ENCODE measurements at places on chromosomes 3 and 15.

DNA sequence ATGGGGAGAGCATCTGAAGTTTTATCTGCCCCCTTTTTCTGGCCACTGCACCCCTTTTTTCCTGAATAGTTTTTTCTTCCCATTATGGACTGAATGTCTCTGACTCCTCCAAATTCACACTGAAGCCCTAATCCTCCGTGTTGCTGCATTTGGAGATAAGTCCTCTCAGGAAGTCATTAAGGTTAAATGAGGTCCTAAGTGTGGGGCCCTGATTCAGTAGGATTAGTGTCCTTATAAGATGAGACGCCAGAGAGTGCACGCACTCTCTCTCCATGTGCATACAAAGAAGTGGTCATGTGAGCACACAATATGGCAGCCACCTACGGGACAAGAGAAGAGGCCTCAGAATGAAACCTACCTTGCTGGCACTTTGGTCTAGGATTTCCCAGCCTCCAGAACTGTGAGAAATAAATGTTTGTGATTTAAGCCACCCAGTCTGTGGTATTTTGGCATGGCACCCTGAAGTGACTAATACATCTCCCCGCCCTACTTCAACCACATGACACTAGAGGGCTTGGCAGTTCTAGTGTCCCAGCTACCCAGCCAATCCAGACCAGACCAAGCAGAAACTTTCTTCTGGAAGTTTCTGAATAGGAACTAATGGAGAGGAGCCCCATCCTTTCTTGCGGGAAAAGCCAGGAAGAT is 191.3 kb downstream of the PDE8A start:
- DNase-seq = no peak

GRCh38 chr3:52314489-52314888 is 1.6 kb upstream of the DNAH1 start:
- no peak for DNase-seq

DNA sequence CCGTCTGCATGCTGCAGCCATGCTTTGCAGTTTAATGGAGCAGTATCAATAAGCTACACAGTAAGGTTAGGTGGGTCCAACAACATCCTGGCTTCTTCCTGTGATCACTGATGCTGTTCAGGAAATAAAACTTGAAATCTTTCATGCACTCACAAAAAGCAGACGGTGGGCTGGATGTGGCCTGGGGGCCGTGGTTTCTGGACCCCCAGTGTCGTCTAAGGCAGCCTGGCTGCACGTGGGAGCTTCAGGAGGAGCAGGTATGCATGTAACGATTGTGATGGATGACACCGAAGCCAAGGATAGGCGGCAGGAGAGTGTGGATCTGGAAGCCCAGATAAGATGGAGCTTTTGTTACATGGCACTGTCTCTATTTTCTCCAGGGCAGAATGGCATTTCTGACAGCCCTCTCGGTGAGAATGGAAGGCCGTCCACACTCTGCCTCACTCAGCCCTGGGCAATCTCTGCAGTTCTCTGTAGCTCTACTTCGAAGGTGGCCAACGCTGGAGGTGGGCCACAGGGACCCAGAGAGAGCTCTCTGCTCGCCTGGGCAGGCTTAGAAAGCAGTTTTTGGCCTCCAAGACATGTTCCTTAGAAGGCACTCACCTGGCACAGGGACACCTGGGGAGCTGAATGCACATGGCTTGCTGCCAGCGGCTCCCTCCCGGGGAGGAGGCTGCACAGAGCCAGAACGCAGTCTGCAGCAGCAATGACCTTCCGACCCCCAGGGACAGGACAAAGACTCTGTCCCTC is 46.4 kb upstream of the IQSEC1 start:
- no peak for DNase-seq

GRCh38 chr3:12948891-12949711 is 107.7 kb upstream of the RPL32 start:
- DNase-seq = no peak

DNA sequence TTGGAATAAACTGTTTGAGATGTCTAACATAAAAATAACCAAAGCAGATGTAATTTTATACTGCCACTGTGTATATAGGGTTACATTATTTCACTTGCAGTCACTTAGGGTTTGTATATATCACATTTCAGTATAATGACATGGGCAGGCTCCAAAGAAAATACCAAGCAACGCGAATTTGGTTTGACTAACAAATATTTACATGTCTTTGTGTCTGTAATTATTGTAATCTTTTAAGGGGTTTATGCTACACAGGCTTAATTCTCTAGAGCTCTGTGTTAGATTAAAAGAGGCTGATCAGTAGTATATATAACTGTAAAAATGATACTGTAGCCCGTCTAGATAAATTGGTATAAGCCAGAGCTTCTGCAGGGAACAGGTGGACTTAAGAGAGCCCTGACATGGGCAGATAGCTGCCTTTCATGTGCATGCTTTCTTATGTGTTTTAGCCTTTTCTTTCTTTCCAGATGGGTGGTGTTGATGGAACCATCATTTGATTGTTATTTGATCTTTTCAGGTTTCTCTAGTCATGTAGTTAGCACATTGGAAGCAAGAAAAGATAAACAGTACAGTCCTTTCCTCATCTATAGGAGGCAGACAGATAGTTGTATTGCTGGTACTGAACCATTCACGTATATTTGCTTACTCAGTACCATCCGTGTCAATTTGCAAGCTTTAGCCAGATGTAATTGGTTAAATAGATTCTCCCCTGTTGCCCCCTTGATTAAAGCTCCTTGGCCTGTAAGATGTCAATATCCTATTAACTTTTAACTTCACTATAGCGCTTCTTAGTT is 86.1 kb downstream of the GALK2 start:
- DNase-seq = no peak

- DNase-seq = no peak
Measured at GRCh38 chr3:4356546-4357410, 53.6 kb downstream of the SETMAR start.

- no peak for DNase-seq
Measured at GRCh38 chr15:60690350-60690961, 211.5 kb upstream of the ICE2 start.

DNA sequence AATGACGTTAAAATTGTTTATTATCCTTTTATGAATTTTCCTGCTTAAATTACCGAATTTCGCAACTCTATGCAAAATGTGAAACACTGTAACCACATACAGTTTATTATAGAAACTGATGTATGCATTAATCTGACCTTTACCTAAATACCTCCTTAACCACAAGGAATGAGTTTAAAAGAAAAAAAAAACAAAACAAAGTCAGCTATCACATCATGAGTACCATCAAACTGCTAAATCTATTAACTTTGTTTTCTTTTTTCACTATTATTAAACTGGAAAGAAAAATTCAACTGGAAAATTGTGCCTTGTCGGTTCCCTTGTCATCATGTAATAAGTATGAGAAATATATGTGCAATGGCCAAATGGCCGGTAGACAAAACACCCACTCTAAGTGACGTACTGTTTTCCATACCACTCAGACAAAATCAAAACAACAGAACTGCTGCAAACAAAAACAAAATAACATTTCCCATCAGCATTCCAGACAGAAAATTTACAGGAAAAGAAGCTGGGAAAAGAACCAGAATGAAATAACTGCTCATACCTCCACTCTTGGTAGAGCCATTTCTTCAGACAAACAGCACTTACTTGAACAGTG is 415.3 kb downstream of the FOXP1 start:
- no peak for DNase-seq

- DNase-seq = no peak
Measured at GRCh38 chr3:148648685-148649352, 48.9 kb upstream of the AGTR1 start.

DNA sequence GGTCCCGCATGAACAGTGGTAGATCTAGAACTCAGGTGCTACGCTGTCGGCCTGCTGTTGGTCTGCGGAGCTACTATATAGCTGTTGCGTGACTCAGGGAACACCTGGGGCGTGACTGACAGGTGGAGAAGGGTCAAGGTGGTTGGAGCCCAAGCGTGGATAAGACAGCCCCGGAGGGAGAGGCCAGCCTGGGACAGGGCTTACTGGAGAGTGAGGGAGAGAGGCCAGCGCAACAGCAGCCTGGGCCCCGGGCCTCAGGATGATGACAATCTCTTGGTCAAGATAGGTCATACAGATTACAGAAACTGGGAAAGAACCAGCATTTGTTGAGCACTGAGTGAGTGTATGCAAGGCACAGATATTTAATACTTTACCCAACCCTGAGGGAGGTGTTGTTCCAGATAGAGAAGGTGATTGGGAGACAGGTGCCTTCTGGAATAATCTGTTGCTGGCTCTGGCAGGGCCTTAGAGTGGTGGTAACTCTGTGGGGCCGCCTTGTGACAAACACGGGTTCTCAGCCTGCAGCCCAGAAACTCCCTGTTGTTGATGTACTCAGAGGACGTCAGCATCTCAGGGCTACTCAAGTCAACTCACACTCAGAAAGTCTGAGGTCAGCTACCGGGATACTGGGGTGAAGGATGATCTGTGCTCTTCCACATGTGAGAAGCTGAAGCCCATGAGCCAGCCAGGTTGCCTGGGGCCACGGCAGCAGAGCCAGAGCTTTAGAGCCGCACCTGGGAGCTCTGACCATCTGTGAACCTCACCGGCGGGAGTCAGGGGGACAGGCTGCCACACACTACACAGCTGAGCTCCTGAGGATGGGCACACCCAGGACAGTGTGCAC is 265.4 kb upstream of the HES1 start:
- DNase-seq = no peak

GRCh38 chr3:11195721-11196332 is 41.5 kb downstream of the HRH1 start:
- no peak for DNase-seq

GRCh38 chr3:105022813-105023212 is 343.9 kb upstream of the ALCAM start:
- DNase-seq = no peak

DNA sequence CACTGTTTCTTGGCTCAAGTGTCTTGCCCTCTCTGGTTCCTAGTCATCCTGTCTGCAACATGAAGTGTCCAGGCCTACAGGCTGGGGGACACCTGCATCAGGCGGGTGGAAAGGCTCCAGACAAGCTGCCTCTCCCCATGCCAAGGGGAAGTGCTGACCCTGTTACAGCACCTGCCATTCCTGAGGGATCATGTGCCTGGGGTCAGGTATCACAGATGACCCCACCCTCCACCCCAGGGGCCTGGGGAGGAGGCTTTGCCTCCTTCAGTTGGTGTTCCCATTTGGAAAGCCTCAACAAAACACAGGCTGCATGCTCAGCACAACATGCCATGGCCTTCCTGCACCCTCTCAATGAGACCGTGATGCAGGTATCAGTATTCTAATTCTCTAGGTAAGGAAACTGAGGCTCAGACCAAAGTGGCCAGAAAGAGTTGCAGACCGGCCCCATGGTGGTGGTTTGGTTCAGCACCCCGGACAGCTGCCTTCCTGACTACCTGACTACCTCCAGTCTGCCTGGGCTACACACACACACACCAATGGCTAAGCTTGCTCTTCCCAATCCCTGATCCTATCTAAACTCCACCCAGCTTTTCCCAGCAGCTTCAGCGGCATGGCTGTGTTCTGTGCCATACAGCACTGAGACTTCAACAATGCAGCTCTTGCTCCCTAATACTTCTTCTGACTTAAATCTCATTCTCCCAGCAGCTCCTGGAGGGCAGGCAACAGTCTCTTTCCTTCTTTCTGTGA is 69.7 kb upstream of the LINGO1 start:
- DNase-seq = peak; percentile 32

- no peak for DNase-seq
Measured at GRCh38 chr15:29364426-29365078, 94.9 kb upstream of the NSMCE3 start.

GRCh38 chr3:16632395-16632794 is 27.2 kb upstream of the DAZL start:
- DNase-seq = no peak

DNA sequence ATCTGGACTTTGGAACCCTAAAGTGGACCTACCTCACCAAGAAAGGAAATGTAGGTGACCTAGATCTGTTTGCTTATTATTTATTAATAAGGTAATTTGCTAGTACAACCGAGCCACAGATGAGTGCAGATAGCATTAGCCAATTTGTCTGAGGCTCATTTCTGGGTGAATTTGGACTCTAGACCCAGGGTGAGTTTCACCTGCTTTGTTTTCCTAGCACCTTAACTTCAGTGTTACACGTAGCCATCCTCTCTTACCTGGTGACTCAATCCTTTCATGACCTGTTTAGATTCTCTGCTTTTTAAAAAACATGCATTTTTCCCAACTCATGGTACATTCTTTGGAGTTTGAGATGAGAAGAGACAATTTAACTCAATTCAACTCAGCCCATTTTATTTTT is 33.5 kb upstream of the KPNA4 start:
- DNase-seq = peak; percentile 41

DNA sequence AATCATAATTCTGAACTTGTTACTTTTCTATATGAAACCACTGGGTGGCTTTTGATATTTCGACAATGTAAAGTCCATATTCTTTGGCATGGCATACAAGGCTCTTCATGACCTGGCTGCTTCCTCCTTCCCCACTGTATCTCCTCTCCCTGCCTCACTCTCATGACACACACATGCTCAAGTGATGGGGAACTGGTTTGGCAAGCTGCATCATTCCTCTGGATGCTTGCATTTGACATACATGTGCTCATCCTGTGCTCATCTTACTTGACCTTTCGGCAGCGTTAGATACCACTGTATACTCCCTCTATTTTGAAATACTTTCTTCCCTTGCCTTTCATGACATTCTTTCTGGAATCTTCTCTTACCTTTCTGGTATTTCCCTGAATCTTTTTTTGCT is 51.8 kb upstream of the ZDHHC23 start:
- DNase-seq = no peak

DNA sequence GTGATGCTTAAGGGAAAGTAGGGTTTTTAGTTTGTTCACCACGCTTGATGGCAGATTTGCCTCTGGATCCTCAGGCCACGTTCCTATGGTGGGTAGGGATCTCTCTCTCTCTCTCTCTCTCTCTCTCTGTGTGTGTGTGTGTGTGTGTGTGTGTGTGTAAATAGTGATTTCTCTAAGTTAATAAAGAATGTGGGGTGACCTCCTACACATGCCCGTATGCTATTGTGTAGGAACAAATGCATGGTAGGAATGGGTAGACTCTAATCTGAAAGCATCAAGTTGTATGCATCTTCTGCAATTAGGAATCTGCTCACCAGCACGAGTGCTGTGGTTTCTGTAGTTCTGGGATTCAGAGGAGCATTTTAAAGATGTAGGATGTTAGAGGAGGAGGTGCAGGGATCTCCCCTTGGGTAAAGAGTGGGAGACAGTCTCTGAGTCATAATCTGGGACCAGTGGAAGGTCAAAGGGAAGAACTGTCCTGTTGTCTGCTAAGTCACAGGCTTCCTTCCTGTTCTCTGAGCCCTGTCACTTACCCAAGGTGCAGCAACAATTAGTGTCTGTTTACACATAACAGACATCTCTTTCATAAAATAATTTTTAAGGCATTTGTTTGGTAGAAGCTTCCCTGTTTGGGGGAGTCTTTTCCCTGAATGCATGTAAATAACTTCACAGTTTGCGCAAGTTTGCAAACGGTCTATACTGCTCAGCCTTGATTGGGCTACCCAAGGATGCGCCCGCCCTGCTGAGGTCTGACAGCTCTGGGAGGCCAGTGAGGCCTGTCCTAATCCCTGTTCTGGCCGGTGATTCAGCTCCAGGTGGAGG is 139.8 kb downstream of the IGF1R start:
- no peak for DNase-seq

DNA sequence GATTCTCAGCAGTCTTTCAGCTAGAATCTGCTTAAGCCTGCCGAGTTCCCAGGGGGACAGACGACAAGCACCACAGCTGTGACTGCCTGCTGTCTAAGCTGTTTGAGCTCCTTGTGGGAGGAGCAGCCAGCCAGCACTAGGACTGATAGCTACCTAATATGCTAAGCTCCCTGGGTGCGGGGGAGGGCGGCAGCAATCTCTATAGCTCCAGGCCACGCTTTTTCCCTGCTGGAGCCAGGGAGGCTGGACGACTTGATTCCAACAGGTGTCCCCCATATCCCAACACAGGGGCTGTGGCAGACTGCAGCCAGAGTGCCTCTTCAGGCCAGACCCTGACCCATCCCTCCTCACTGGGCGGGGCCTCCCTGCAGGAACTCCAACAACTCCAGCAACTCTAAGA is 134.1 kb upstream of the ARPP21 start:
- DNase-seq = no peak
